ENCODE measurements at places on chromosomes 13 and 19. TPM values are rescaled to one million over a fixed set of nuclear protein-coding genes. Genes with fewer than 3 reads are reported as not detected.

The CLEC4M gene
- not detected for total RNA-seq

The CATSPERD gene
- total RNA-seq, result not detected

The TRAPPC2B gene
- total RNA-seq, result 16.7 TPM

The COLGALT1 gene
- 93.1 TPM for total RNA-seq

The CEACAM3 gene
- total RNA-seq, result not detected
